ENCODE measurements at places on chromosomes 12 and 14. TPM values are rescaled to one million over a fixed set of nuclear protein-coding genes. Genes with fewer than 3 reads are reported as not detected.

GRCh38 chr12:31958569-31959160 lies 550 bp upstream of the RESF1 start:
- DNase-seq: no peak

Gene IRAK3
- total RNA-seq: 13.4 TPM

Gene MUCL1
- not detected for total RNA-seq

GRCh38 chr12:121144416-121144914 lies 11.8 kb downstream of the P2RX7 start:
- no peak for DNase-seq

Gene GRIN2B
- 0.31 TPM for total RNA-seq

GRCh38 chr12:3247077-3247476 lies 169.9 kb downstream of the TSPAN9 start:
- peak; percentile 59 for DNase-seq

DNA sequence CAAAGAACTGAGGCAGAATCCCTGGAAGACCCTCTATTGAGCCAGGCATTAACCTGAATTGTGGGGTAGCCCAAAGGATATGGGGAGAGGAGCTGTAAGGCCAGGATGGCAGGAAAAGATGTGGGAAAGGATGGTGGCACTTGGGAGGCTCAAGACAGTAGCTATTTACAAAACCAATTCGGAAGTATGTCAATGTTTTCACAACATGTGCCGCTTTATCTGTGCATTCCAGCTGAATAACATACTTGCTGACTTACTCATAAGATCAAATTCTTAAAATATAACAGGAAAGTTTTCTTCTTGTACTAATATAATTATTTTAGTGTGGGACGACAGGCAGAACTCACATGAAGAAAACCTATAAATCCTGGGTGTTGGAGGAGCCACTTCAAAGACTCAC lies 10.6 kb downstream of the BBS10 start:
- no peak for DNase-seq

Gene ERP27
- 1.9 TPM for total RNA-seq

DNA sequence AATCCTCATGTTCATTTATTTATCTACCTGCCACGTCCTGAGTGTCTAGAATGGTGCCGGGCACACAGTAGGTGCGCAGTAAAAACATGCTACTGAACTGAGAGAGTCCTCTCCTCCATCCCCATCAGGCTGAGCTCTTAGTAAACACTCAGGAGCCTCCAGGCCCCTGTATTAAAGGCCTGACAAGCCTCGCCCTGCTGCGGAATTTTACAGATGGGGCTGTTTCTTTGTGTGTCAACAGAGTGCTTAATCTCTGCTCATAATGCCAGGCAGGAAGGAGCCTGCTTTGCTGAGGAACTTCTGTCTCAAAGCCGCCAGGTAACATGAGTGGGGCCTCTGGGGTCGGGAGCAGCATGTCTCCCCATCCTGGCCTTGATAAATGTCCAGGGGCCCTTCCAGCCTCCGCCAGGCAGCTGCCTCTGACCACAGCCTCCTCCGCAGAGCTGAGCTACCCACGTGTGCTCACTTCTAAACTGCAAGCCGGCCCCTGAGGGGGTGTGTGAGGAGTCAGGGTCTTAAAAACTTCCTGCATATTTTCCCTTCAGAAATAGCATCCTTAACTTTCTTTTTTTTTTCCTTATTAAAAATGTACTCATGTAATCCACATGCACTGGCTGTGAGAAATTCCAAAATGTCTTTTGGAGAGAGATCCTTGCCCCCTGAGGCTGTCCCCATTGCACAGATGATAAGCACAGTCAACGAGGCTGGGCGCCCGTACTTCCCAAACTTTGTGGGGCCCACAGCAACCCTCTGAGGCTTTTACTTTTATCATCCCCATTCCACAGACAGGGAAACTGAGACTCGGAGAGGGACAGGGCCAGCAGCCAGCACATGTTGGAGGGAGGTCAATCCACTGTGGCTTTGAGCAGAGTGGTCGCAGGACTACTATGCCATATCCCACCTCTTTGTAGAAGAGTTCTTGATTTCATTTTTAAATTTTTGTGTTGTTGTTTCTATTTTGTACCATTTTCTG lies 116.0 kb upstream of the NCOR2 start:
- peak; percentile 75 for DNase-seq

Gene KLHL33
- total RNA-seq: 1.9 TPM

- no peak for DNase-seq
These were observed 1054.3 kb downstream of the VRK1 start for GRCh38 chr14:97851428-97851995.

DNA sequence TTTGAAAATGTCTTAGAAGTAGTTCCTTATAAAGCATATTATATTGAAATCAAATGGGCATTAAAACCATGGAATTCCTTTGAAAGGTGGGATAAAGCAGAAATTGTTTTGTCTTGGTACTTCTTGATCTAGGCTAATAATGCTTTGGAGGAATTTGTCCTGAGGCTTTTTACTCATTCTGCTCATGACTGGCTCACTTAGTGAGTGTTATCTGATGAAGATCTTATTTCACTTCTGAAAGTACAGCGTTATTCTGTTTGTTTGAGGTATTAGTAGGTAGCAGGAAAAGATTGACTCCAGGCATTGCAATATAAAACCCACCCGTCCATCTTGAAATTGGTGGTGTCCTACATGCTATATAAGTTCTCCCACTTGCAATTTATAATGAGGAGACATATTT lies 5.5 kb downstream of the C12orf71 start:
- no peak for DNase-seq

Gene ZC2HC1C
- 0.62 TPM for total RNA-seq

- DNase-seq: peak; percentile 24
These were observed 270.5 kb downstream of the BCAT1 start for GRCh38 chr12:24678436-24678835.

DNA sequence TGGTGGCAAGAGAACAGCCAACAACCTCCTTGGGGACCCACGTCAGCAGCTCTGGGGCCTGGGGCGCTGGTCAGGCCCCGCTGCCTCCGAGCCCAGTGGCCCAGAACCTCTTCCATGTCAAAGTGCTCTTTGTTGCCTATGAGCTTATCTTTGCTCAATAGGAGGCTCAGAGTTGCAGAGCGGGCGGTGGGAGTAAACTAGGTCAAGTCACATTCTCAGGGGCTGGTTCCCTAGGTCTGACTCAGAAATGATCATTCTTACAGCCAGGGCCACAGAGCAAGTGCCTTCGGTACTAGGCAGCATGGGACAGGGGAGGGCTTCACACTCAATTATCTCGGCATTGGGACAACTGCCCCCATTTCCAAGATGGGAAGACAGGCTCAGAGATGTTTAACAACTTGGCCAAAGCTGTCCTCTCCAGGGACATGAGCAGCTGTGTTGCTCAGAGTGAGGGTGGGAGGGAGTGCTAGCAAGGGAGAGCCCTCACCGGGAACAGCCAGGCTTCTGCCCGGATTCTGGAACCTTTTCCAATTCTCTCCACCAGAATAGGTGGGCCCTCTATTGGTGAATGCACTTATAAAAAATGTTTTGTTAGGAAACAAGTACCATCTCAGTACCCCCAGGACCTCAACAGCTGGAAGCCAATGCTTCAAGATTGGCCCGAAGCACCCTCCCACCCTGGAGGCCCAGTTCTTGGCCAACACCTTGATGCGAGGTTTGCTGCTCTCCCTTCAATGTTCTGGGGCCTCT lies 11.9 kb downstream of the SLC25A29 start:
- no peak for DNase-seq

DNA sequence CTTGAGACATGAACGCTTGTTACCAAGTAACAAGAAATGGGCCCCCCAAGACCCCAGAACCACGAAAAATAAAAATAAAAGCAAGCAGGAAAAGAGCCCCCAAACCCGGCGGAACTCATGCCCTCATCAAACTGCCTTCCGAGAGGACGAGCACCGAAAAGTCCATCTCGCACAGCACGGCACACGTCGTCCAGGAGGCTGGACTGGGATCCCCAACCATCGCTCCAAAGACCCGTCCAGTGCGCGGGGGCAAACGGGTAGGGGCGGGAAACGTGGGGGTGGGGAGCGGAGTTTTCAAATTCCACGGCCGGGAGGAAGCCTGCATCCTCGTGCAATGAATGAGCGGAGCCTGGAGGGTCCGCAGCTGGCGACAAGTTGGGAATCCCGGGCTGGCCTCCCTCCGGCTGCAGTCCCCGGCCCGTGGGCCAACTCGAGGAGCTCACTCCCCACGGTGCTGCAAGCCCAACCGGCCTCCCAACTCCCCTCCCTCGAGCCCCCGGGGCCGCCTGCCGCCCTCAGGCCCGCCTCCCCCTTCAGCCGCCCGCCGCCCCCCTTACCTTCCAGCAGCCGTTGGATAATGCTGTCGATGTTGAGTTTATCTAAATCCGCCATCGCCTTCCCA lies 484 bp downstream of the PPP1CC start:
- DNase-seq: peak; percentile 77

Gene NINJ2
- not detected for total RNA-seq

DNA sequence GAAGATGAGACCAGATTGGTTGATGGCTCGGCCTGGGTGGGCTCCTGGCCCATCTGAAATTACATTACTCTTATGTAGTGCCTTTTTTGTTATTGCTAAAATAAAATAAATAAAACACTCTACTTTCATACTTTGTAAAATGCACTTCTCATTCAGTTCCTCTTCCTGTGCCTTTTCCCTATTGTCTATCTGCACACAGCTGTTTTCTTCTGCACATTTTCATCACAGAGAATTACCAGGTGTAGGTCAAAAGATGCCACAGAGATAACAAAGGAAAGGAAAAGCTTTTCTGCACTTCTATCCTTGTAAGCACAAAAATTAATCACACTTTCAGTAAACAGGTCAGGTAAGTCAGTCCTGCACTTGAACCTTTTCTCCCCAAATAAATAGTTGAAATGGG lies 265.1 kb downstream of the BTG1 start:
- no peak for DNase-seq

- peak; percentile 50 for DNase-seq
These were observed 103.5 kb downstream of the FGD4 start for GRCh38 chr12:32502693-32503502.

- no peak for DNase-seq
These were observed 1264.0 kb downstream of the TMEM121 start for GRCh38 chr14:106790189-106791036.

GRCh38 chr12:71610031-71610795 lies 53.4 kb downstream of the ZFC3H1 start:
- DNase-seq: no peak

GRCh38 chr12:10615532-10615931 lies 2.1 kb upstream of the MAGOHB start:
- no peak for DNase-seq

GRCh38 chr12:388541-389141 lies 479 bp downstream of the KDM5A start:
- peak; percentile 47 for DNase-seq

- DNase-seq: no peak
These were observed 64.4 kb downstream of the ARF6 start for GRCh38 chr14:49957089-49957852.

DNA sequence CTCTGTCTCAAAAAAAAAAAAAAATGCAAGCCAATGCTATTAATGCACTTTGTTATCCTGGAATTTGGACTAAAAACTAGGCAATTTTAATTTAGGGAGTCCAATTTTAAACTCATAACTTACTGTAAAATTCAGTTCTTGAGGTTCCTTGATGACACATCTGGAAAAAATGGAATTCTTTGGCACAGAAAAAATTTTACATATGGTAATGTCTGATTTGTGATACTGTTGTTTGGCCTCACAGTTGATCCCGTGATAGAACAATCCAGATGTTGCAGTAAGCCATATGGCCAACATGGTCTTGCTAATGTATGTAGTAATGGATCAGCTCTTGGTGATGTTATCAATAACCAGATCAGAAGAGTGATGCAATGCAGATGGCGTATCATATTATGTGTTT lies 1089.8 kb downstream of the FLRT2 start:
- no peak for DNase-seq

Gene WDR89
- total RNA-seq: 20.8 TPM

Gene FOXG1
- 0.10 TPM for total RNA-seq

- no peak for DNase-seq
These were observed 39.1 kb downstream of the ADCK1 start for GRCh38 chr14:77838831-77839511.

GRCh38 chr12:122999196-122999946 lies 18.9 kb downstream of the ARL6IP4 start:
- DNase-seq: peak; percentile 68

Gene SIX6
- total RNA-seq: not detected

DNA sequence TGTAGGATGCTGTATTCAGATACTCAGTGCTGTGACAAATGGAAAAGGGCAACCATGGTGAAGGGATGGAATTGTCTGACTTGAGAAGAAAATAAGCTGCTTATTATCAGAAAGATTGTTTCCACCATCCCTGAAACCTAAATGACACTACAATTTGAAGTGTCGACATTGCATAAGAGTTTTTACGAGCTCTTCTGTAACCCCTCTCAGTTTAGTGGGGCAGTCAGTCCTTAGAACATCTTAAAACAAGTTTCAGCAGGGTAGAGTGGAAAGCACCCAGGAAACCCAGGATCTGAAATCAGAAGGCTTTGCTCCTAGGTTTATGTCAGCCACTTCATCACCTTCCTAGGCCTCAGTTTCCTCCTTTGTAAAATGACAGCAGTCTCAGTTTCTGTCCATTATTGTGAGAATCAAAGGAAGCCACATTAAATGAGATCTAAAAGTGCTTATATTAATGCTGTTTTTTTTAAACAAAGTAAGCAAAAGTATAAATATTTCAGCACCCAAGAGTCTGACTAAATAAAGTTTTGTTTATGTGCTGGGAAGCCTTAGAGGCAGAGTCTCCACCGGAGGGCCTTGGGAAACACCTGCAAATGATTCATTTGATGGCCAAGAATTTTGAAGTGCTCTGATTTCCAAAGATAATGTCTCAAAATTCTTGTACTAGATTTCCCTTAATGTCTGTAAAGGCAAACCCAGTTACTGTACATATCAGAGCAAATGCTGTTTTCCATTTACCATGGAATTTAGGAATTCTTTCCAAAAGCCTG lies 1.8 kb downstream of the IFT43 start:
- DNase-seq: no peak

GRCh38 chr12:14774906-14775635 lies 28.2 kb downstream of the WBP11 start:
- peak; percentile 61 for DNase-seq

Gene TDG
- total RNA-seq: 31.5 TPM

Gene FAM181A
- 0.31 TPM for total RNA-seq

- DNase-seq: no peak
These were observed 26.6 kb upstream of the LIMA1 start for GRCh38 chr12:50309950-50310349.

Gene INSM2
- not detected for total RNA-seq

DNA sequence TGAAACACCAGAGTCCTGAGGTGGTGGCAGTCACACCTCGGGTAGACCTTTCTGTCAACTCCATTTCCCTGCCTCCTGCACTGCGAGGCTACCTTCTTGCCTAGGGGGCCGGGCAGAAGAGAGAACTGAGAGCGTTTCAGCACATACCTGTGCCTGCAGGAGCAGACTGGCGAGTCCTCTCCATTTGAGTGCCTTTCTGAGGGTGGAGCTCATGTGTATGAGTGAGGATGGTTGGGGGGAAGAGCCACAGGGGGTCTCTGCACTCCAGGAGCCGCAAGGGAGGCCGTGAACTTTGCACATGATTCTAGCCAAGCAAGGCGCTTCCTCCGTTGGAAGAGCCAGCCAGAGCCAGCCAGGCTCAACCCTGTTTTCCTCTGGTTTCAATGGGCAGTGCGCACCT lies 31.0 kb upstream of the CCND2 start:
- DNase-seq: no peak

Gene GLIPR1L2
- 2.8 TPM for total RNA-seq
